ENCODE measurements at places on chromosomes 1 and 21. TPM values are rescaled to one million over a fixed set of nuclear protein-coding genes. Genes with fewer than 3 reads are reported as not detected.

The PTGER3 gene
- 0.32 TPM for total RNA-seq

The GRIK1 gene
- not detected for total RNA-seq

The PRDM15 gene
- 3.9 TPM for total RNA-seq

The OR14K1 gene
- total RNA-seq, result not detected

The SLAMF8 gene
- total RNA-seq, result not detected

The SLAMF1 gene
- not detected for total RNA-seq

The MYOCOS gene
- total RNA-seq, result not detected

The OVAAL gene
- not detected for total RNA-seq

The NOL9 gene
- total RNA-seq, result 16.2 TPM

The CNTN2 gene
- not detected for total RNA-seq

The CDA gene
- total RNA-seq, result 0.65 TPM

The NR1I3 gene
- total RNA-seq, result not detected

The ECM1 gene
- 0.46 TPM for total RNA-seq

The SAMD11 gene
- under 0.01 TPM for total RNA-seq

The TNFRSF4 gene
- total RNA-seq, result 0.65 TPM

The COL6A1 gene
- 17.8 TPM for total RNA-seq

The FCN3 gene
- total RNA-seq, result not detected

The EDEM3 gene
- total RNA-seq, result 58.5 TPM

The IVL gene
- total RNA-seq, result not detected

The JUN gene
- 114 TPM for total RNA-seq

The STYXL2 gene
- not detected for total RNA-seq

The FAM177B gene
- total RNA-seq, result not detected

The ZBTB40 gene
- total RNA-seq, result 5.8 TPM

The NECTIN4 gene
- total RNA-seq, result 0.15 TPM

The RNPC3 gene
- total RNA-seq, result 3.2 TPM

The TACSTD2 gene
- 0.65 TPM for total RNA-seq

The ZNF691 gene
- 11.7 TPM for total RNA-seq

The DNAJC6 gene
- 4.6 TPM for total RNA-seq

The LRRC38 gene
- not detected for total RNA-seq

The FALEC gene
- not detected for total RNA-seq

The CGN gene
- 0.30 TPM for total RNA-seq

The PCSK9 gene
- 0.46 TPM for total RNA-seq

The ITPKB gene
- total RNA-seq, result 21.6 TPM

The HSD3B1 gene
- total RNA-seq, result not detected

The VSIG8 gene
- total RNA-seq, result under 0.01 TPM

The TP73 gene
- total RNA-seq, result under 0.01 TPM

The KRTAP6-1 gene
- not detected for total RNA-seq

The OR2T2 gene
- not detected for total RNA-seq

The ITGB2 gene
- total RNA-seq, result under 0.01 TPM

The DEPDC1 gene
- total RNA-seq, result 21.1 TPM

The PADI2 gene
- not detected for total RNA-seq

The SPRR2G gene
- not detected for total RNA-seq

The KRTAP19-3 gene
- total RNA-seq, result not detected

The INSRR gene
- total RNA-seq, result not detected

The CD101 gene
- total RNA-seq, result 0.15 TPM

The TPTE gene
- total RNA-seq, result not detected

The DNALI1 gene
- 0.65 TPM for total RNA-seq

The PHF13 gene
- total RNA-seq, result 9.6 TPM

The HRNR gene
- not detected for total RNA-seq

The HPCA gene
- not detected for total RNA-seq

The FNDC5 gene
- not detected for total RNA-seq

The LCA5L gene
- 0.91 TPM for total RNA-seq

All from epithelial cell of umbilical artery (primary cell).